ENCODE measurements at places on chromosomes 1 and 21.

DNA sequence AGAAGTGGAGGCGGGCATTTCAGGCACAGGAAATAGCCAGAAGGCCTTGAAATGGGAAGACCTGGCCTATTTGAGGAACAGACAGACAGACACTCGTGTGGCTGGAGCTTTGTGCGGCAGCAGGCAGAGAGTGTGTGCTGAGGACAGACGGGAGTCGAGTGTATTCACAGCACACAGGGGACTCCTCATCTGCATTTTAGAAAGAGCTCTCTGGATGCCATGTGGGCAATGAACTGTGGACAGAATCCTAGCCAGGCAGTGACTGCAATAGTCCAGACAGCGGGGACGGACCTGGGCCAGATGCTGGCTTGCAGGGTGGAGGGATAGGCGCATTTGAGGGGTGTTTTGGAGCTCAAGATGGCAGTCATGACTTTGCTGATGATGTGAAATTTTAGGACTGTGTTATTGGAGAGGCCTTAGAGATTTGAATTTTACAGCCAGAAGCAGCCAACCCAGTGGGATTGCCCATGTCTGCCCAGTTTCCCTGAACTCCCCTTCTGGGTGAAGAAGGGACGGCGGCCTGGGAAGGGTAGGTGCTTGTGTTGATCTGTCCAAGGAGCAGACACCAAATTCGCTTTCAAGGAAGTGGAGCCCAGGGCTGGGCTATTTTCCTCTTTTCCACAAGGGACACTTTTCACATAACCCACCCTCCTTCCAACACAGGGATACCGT, 43.7 kb downstream of the CHAF1B start:
- DNase-seq: no peak

DNA sequence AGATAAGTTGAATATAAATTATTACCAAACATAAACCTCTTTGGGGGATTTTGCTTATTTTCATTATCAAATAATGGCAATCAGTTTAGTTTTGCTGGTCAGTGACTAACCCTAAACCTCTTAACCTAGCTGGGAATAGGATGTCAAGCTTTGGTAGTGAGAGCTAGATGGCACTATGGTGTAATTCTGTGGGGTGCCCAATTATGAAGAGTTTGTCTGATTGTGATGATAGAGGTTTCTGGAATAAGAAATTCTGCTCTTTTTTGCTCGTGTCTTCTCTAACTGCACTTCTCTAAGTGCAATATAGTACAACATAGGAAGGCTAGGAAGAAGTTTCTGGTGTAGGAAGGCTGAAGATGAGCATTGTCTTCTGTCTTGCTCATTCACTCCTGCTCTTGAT, 59.8 kb downstream of the XCL1 start:
- peak; percentile 26 for DNase-seq

DNA sequence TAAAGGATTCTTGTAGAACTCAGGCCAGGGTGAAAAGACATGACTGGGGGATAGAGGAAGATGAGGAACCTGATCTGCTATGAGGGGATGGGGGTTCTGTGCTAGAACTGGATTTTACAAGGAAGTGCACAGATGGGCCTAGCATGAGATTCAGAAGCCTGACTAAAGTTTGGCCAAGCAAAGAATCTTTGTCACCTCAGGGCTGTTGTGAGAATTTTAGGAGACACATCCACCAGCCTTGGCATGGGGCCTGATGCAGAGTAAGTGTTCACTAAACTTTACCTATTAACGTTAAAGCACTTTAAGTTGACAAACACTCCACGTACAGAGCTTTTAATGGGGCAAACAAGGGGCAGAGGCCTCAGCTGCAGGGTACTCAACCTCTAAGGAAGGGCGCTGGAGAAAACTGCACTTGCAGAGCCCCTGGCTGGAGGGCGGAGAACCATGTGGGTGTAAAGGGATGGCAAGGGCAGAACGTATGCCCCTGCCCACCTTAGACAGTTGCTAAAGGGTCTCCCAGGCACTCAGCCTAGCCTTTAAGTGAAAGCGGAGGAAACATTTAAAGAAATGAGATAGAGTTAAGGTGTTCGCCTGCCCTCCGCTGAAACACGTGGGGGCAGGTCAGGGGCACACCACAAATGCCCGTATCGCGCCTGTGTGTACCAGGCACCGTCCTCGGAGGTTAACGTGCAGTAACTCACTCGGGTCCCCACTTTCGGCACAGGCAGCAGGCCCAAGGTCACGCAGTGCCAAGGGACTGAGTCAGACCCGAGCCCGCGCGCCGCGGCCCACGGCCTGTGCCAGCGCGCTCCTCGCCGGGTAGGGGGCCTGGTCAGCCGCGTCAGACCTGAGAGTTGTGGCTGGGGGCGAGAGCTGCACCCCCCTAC, 990 bp upstream of the MRPS6 start:
- DNase-seq: no peak

- no peak for DNase-seq
Observed at GRCh38 chr1:48858200-48858920, 81.7 kb upstream of the BEND5 start.

GRCh38 chr1:50098591-50099021, 10.1 kb upstream of the ELAVL4 start:
- no peak for DNase-seq

DNA sequence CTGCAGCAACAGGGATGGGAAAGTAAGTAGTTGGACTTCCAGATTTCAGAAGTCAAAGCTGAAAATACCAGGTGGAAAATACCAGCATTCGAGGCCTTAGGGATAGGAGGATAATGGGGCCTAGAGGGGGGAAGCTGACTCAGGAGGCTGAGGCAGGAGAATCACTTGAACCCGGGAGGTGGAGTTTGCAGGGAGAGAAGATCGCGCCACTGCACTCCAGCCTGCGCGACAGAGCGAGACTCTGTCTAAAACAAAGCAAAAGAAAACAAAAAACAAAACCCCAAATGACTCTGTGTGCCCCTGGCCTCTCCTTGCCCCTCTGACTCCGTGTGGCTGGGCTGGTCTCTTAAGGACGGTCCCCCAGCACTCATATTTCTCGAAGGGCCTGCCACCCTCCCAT, 3.4 kb downstream of the SH2D2A start:
- DNase-seq: no peak

- DNase-seq: no peak
Observed at GRCh38 chr1:37474697-37475379, 458 bp downstream of the ZC3H12A start.

- no peak for DNase-seq
Observed at GRCh38 chr1:42419126-42419821, 36.5 kb downstream of the ZMYND12 start.

DNA sequence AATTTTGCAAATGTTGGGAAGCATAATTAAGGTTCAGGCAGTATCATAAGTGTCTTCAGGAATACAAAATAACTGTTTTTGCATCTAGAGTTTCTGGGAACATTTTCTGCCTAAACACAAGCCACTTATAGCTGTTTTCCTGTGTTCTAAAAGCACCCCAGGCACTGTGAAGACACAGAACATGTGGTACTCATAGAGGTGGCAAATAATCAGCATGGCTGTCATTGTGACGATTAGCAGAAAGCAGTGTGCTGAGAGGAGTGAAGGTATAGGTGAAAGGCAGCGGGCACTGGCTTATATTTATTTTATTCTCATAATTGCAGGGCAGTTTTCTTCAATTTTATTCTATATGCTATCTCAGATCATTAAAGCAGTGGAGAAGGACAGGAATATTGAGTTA, 119.6 kb downstream of the LRRC53 start:
- no peak for DNase-seq

- DNase-seq: peak; percentile 24
Observed at GRCh38 chr1:200739702-200740570, 1.2 kb downstream of the CAMSAP2 start.

- DNase-seq: peak; percentile 56
Observed at GRCh38 chr1:164716992-164717703, 158.2 kb downstream of the PBX1 start.

DNA sequence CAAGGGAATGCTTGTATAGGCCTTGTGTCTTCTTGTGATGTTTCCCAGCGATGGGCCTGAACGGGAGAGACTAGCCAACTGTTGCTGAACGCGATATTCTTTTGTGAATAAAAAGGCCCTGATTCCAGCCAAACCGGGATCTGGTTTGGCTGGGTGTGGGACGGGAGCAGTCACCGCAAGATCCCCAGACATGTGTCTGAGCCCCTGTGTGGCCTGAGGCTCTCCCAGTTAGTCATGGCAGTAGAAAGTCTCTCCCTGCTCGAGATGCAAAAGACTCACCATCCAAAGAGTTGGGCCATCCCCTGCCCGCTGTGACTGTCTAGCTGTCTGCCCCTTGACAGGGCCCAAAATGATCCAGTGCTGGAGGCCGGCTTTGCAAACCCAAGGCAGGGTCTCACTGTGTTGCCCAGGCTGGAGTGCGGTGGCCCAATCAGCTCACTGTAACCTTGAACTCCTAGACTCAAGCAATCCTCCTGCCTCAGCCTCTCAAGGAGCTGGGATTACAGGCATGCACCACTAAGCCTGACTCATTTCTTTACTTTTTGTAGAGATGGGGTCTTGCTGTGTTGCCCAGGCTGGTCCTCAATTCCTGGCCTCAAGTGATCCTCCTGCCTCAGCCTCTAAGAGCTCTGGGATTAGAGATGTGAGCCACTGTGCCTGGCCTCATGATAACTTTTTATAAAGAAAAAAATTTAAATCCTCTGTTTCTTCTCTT, 56.4 kb downstream of the KIF26B start:
- no peak for DNase-seq

GRCh38 chr1:5758859-5759578, 233.2 kb downstream of the NPHP4 start:
- no peak for DNase-seq

DNA sequence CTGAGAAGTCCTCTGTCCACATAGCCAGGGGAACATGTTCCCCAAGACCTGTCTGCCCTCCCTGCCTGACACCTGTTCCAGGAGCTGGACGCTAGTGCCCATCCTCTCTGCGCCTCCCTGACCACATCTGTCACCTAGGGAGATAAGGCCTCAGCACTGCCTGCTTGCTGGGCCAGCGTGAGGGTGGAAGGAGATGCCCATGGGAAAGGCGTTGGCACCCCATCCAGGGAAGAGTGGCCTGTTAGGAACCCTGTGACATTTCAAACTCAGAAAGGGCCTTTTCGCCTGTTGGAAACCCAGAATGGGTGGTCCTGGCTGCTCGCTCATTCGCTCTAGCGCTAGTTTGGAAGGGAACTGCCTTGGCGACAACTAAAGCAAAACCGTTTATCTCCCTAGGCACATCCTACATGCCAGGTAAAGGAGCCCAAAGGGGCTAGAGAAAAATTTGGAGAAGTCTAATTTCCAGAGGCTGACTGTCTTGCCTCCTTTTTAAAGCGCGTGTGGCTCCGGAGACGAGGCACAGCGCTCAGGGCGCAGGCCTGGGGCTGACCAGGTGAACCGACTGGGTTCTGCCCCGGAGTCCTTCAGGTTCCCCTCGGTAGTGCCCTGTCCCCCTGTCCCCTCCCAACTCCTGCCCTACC, 410 bp downstream of the ACTA1 start:
- no peak for DNase-seq

- no peak for DNase-seq
Observed at GRCh38 chr1:209614906-209615305, 31.4 kb downstream of the CAMK1G start.

DNA sequence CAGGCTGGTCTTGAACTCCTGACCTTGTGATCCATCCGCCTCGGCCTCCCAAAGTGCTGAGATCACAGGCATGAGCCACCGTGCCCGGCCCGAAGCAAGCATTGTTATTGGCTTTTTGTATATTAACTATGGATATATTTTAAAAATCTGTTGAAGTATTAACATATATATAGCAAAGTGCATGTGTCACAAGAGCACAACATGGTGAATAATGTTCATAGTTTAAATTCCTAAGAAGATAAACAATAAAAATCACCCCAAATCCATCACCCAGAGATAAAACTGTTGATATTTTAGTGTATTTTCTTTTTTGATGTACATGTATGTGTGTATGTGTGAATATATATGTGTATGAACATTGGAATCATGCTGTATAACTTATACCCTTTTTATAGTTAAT, 9.1 kb upstream of the FOXE3 start:
- DNase-seq: no peak

DNA sequence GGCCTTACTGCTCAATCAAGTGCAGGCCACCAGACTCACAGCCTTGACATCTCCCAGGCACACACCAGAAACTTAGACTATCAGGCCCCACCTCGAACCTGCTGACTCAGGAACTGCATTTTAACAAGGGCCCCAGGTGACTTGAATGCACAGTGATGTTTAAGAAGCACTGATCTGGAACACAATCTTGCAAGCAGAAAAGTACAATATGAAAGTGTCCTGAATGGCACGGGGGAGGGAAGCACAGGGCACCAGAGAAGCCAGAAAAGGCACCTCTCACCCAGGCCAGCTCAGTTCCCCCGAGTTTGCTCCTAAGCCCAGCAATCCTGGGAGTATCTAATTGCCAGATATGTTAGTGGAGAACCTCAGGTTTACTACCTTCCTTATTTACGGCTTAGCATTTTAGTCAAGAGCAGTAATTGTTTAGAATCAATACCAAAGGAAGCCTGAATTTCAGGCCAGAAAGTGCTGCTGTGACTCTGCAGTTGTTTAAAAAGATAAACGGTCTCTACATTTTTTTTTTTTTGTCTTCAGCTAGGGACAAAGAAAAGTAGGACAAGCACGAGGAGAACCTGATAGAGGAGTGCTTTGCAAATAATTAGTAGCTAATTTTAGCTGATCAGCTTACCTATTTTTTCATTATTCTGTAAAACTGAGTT, 50.9 kb upstream of the CDC42BPA start:
- no peak for DNase-seq

DNA sequence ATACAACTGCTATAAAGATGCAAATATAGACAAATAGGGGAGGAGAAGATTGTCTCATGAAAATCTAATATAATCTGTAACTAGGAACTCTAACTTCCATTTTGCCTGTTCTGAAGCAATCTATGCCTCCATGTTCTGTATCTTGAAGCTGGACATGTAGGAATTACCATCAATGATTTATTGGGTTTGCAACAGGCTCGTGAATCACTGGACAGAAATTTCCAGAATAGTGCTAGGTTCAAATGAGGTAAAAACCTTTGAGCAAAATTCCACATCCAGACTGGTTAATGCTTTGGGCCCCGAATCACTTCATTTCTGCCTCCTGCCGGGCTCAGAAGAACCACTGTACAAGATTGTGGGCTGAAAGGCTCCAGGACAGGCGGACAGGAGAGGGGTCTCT, 110.7 kb upstream of the CTTNBP2NL start:
- no peak for DNase-seq

DNA sequence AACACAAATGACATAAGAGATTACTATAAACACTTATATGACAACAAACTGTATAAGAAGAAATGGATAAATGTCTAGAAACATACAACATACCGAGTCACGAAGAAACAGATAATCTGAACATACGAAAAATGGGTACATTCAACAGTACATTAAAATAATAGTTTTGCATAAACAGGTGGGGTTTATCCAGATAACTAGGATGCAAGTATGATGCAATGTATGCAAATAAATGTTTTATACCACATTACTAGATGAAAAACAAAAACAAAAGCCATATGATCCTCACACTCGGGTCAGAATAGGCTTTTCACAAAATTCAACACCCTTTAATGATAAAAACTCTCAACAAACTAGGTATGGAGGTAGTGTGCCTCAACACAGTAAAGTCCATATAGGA, 1585.7 kb downstream of the BRINP3 start:
- DNase-seq: no peak

Data from LHCN-M2 (cell line).